ENCODE measurements at places on chromosomes 7 and 10. TPM values are rescaled to one million over a fixed set of nuclear protein-coding genes. Genes with fewer than 3 reads are reported as not detected.

GRCh38 chr10:1058017-1058416, 1.8 kb downstream of the WDR37 start:
- DNase-seq, result no peak

- DNase-seq, result no peak
Measured at GRCh38 chr10:49655099-49655498, 24.4 kb upstream of the C10orf53 start.

- no peak for DNase-seq
Measured at GRCh38 chr10:130559547-130559880, 423.3 kb downstream of the GLRX3 start.

DNA sequence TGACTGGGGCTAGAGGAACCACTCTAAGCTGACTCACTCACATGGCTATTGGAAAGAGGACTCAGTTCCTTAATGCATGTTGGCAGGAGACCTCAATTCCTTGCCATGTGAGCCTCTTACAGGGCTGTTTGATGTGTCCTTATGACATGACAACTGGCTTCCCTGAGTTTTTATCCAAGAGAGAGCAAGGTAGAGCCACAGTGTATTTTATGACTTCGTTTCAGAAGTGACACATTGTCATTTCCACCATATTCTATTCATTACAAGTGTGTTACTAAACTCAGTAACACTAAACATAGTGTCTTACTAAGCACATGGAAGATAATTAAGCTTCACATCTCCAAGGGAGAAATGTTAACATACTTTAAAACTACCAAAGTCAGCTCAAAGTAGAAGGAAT, 98.2 kb downstream of the ZNF777 start:
- no peak for DNase-seq

GRCh38 chr7:77339726-77340125, 76.4 kb downstream of the GSAP start:
- DNase-seq, result no peak

- peak; percentile 77 for DNase-seq
Measured at GRCh38 chr7:51315393-51316261, 982 bp downstream of the COBL start.

The BMI1 gene
- 10.7 TPM for total RNA-seq

- DNase-seq, result peak; percentile 71
Measured at GRCh38 chr7:155533120-155533826, 13.1 kb downstream of the CNPY1 start.

- no peak for DNase-seq
Measured at GRCh38 chr10:119404719-119405519, 137.6 kb downstream of the RGS10 start.

DNA sequence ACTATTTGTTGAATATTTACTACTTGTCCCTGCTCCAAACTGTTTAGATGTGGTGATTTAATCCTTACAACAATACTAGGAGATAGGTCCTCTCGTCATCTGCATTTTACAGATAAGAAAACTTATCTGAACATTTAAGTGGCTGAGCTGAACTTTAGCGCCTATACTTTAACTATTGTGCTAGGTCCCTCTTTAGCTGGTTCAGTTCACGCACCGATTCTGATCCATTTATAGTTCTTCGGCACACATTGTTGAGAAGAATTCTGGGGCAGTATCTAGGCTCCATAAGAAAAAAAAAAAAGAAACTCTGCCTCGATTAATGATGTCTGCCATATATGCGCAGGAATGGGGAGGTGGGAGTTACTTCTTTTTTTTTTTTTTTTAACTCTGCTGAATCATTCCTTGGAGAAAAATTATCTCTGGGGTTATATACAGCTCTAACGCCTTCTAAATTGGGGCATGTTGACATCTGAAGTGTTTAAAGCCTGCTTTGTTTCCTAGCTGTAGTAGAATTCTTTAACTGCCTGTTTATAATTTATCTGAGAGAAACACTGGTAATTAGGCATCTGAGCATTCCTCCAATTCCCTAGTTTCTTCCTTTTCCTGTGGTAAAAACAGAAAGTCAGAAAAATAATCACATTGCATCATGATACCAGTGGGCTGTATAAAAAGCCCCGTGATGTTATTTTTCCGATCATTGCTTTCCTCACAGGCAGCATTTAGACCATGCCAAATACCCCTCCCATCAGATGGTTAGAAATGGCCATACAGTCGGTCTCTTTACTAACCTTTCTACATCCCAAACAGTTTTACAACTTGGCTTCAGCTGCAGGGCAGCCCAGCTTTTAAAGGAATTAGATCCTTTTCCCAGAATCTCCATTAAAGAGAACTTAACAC, 98.5 kb upstream of the KDM7A start:
- no peak for DNase-seq
